Stimulated activated CD8-positive, alpha-beta memory T cell treated with anti-CD3 and anti-CD28 coated beads, Interleukin-7, amount 100 ng/mL, for 48 hours (primary cell): ENCODE measurements at places on chromosomes 6 and 20.
A peak's percentile ranks its signal among the peaks of the same experiment; 100 is the strongest.

DNA sequence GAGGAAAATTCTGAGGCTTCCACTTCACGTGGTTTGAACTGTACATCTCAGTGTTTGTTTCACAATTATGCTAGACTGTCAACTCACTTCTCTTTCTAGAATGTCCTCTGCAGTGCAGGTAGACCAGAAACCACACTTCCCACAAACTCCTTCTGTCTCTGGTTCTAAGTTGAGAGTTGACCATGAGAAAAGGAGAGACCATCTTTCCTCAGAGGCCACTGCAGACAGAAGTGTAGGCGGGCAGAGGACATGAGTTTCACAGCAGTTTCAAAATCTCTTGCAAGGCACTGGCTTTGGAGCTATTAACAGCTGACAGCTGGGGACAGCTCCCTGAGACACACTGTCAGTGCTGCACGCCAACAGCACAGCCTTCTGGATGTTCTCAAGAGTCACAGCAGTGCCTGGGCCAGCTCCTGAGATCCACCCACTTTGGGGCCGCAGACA is 55.4 kb upstream of the MOXD1 start:
- DNase-seq = no peak

- no peak for DNase-seq
Observed at GRCh38 chr20:62802026-62802712, 2.5 kb upstream of the OGFR start.

GRCh38 chr6:16483315-16483875 is 245.0 kb downstream of the GMPR start:
- no peak for DNase-seq

GRCh38 chr6:4478098-4478497 is 298.1 kb upstream of the CDYL start:
- no peak for DNase-seq

- no peak for DNase-seq
Observed at GRCh38 chr6:121873595-121873994, 438.1 kb downstream of the GJA1 start.

DNA sequence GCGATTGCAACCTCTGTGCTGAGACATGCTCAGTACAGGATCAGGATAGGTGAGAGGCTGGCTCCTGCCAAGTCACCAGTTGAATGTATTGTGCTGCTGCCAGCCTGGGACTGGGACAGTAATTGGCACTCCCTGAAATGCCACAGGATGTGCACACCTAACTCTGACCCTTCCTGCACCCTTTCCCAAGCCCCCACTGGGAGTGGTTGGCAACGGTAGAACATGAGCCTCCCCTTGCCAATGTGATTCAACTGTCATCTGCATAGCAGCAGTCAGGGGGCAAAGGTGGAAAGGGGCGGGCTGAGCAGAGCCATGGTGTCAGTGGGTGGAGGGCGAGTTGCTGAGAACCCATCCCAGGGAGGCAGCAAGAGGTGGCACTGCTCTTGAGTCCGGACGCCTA is 15.4 kb downstream of the SPINT3 start:
- DNase-seq = no peak

GRCh38 chr6:8462169-8462568 is 26.8 kb upstream of the SLC35B3 start:
- no peak for DNase-seq

DNA sequence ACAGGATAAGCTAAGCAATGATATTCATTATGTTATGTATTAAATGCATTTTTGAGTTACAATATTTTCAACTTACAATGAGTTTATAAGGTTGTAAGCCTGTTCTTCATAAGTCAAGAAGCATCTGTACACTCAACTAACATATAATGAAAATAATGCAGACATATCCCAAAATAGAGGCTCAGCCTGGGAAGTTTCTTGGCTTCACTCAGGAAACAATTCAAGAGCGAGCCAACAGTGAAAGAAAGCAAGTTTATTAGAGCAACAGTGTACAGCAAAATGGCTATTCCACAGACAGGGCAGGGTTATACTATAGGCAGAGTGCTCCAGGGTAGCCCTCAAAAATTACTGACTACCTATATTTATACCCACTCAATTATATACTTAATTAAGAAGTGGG is 1581.8 kb downstream of the HACE1 start:
- DNase-seq = no peak

DNA sequence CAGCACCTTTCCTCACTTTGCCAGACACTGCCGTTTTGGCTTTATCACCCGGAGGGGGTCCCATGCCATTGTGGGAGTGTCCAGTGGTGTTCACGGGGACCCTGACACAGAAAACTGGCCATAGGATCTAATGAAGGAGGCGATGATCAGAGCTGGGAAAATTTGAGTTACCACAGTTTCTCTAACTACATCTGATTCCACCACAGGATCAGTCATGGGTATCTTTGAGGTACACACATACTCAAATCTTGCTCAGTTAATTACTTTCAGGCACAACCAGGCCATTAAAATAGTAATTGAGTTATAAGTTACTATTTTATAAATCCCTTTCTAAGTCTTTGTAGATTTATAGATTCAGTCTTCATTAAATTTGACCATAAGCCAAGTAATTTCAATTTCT is 215.1 kb downstream of the PRL start:
- DNase-seq = no peak

DNA sequence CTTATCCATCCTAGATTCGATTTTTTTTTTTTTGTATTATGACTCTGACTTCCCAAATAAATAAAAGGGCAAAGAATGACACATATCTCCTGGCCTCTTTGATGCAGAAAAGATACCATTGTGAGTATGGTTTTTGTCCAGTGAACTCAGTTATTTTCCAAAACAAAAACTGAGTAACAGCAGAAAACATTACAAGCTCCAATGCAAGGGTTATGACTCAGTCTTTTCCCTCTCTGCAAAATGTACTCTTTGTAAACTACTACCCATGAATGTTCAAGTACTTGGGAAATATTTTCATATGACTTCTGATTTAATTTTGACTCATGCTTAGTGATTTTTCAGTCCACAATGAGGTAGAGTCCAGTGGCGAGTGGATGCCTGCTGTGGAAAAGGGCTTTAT is 355.3 kb downstream of the RNF144B start:
- no peak for DNase-seq

DNA sequence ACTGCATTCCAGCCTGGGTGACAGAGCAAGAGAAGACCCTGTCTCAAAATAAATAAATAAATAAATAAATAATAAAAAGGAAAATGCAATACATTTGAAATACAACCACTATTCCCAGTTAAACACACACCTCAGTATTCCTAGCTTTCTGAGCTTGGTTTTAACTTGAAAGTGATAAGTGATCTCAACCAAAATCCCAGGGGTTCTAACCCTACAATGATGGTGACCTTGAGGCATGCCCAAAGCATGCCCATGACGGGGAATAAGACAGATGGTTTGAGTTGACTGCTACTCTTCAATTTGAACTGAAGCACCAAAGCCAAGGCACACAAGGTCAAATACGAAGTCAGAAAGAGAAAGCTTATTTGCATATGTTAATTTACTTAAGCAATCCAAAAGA is 96.9 kb downstream of the ZFP64 start:
- DNase-seq = no peak

DNA sequence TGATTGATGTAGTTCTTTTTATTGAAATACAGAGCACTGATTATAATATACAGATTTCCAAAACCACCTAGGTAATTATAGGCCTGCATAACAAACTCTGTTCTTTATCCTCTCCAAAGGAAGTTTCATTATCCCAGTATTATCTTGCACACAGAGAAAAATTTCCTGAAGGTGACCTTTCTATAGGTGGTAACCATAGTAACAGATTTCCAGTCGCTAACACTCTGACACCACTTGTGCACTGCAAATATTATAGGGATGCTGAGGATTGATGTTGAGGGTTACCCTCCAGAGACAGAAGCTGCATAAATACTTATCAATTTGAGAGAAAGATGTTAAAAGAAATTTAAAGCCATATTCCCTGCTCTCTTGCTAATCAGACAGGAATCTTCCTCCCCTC is 274.5 kb upstream of the NRSN1 start:
- DNase-seq = no peak

DNA sequence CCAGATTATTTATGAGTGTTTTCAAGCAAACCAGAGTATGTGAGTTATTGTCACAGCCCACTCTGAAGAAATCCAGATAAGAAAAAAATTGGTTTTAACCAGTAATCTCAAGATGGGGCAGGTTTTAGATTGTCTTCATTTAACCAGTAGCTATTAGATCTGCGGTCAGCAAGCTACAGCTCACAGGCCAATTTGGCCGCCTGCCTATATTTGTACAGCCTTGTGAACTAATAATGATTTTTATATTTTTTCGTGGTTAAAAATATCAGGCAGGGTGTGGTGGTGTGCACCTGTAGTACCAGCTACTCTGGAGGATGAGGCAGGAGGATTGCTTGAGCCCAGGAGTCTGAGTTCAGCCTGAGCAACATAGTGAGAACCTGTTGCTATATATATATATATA is 5.0 kb downstream of the FAM209B start:
- DNase-seq = no peak

DNA sequence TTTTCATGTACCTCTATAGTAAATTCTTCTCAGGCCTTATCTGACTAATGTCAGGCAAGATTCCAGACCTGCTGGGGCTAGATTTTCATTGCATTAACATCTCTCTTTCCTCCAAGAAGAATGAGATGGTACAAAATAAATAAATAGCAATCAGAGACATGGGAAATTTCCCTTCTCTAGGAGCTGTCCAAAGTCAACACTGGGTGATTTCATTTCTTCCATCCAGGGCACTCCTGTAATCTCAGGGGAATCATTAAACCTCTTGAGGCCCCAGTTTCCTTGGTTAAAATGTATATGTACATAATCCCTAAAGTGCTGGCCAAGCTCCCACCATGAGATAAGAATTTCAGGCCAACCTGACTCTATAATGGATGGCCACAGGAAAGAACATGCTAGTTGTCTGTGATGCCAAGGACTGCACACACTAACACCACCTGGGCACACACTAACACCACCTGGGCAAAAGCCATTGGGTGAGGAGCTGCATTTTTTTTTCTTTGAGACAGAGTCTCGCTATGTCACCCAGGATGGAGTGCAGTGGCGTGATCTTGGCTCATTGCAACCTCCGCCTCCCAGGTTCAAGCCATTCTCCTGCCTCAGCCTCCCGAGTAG is 912 bp downstream of the IL17F start:
- no peak for DNase-seq

GRCh38 chr20:59421089-59421488 is 120.7 kb downstream of the EDN3 start:
- DNase-seq = no peak

- no peak for DNase-seq
Observed at GRCh38 chr6:43383021-43383667, 13.7 kb upstream of the ZNF318 start.

- peak; percentile 31 for DNase-seq
Observed at GRCh38 chr20:32789896-32790750, 27.9 kb downstream of the DNMT3B start.

DNA sequence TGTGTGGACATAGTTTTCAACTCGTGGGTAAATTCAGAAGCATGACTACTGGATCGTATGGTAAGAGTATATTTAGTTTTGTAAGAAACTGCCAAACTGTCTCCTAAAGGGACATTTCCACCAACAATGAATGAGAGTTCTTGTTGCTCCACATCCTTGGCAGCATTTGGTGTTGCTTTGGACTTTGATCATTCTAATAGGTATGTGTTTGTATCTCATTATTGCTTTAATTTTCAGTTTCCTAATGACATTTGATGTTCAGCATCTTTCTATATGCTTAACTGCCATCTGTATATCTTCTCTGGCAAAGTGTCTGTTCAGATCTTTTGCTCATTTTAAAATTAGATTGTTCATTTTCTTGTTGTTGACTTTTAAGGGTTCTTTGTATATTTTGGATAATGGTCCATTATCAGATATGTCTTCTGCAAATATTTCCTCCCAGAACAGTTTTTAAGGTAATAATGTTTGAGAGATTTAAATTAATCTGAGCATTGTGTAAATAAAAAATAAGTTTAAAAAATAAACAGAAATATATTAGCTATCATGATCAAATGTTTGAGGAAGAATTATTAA is 138.7 kb downstream of the CCDC170 start:
- no peak for DNase-seq

- DNase-seq = no peak
Observed at GRCh38 chr6:138772596-138773176, 883 bp upstream of the CCDC28A start.

DNA sequence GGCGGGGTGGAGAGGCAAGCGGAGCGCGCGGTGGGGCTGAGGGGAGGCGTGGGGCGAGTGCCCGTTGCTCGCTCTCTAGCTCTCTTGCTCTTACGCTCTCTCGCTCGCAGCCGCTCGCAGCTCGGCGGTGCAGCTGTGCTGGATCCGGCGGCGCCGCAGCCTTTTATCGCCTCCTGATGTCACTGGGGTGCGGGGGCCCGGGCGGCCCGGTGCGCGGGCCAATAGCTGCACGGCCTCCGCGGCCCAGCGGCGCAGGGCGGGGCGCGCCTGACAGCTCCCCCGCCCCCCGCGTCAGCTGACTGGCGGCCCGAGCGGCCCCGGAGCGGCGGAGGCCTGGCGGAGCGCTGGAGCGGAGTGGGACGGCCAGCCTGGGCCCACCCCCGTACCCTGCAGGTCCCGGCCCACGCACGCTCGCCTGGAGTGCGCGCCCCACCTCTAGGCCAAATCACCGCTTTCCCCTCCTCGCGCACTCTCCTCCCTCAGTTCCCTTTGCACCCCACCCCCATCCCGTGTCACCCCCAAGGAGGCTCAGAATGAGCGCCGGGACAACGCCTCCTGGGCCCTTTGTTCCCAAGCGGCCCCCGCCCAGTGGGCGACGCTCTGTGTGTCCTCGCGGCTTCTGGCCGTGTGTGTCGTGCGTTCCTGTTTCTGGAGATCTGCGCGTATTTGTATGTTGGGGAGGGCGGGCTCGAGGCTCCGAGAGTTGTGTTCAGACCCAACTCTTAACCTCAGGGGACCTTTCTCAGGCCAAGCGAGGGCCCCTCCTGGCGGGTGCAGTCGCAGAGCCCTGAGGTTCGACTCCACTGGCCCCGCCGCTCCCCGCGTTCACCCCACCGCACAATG is at the start of gene MAFB:
MAFB (minus strand) TSS at position 137 of the 843 bp plus-strand sequence. CDS start 386 bp downstream, outside the sequence.
- peak; percentile 16 for DNase-seq

- no peak for DNase-seq
Observed at GRCh38 chr20:62551407-62552323, 75.9 kb upstream of the GATA5 start.

DNA sequence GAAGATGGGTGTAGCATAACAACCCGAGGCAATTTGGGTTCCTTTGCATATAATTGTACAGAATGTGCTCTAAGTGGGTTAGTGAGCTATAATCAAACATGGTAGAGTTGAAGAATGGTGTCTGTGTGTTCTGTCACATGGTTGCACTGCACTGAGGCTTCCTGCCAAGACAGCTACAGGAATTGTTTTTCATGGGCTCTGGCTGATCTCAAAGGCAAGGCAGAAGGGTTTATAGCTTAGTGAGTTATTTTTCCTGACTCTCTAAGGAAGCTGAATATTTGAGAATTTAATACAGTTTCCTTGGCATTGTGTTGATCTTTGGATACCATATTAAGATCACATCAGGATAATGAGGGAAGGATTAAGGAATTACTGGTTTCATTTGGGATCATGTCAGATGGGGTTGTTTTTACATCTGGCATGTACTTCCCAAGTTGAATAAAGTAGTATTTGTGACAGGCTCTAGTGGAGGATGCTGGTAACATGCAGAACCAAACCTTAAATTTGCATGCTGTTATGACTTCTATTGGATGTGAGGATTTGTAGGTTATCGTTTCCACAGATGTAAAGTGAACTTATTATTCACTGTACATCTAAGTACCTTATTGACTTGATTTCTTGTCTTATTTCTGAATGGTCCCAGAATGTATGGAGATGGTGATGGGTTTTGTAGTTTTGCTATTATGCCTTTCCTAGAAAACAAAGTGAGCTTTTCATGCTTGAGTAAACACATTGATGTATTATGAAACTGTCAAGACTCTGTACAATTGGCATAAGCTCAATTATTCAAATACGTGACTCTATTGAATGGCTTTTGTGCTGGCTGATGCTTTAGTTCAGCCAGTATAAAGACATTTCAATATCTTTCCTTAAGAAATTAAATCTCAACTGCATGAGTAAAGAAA is 43.3 kb downstream of the LRRC1 start:
- no peak for DNase-seq
